Chondrocyte (in vitro differentiated cells): ENCODE measurements at places on chromosomes 6 and 20. TPM values are rescaled to one million over a fixed set of nuclear protein-coding genes. Genes with fewer than 3 reads are reported as not detected.

- no peak for DNase-seq
- peaks cover 2% of the 10 kb centered on the region for H3K36me3 ChIP-seq
- no peak overlapping the region for H3K27ac ChIP-seq
- H3K4me1 ChIP-seq = peaks cover 40% of the 10 kb centered on the region
- H3K27me3 ChIP-seq = no peaks in the 10 kb centered on the region
These were observed 56.5 kb downstream of the TRAF3IP2 start for GRCh38 chr6:111549168-111549567.

GRCh38 chr6:50543666-50544065 lies 169.7 kb upstream of the TFAP2D start:
- H3K27me3 ChIP-seq = peaks cover 3% of the 10 kb centered on the region
- H3K36me3 ChIP-seq = no peaks in the 10 kb centered on the region
- no peak overlapping the region for H3K4me3 ChIP-seq
- no peak for DNase-seq
- no peaks in the 10 kb centered on the region for H3K4me1 ChIP-seq

GRCh38 chr6:131024565-131024964 lies 38.5 kb downstream of the EPB41L2 start:
- no peaks in the 10 kb centered on the region for H3K27me3 ChIP-seq
- peaks cover 25% of the 10 kb centered on the region for H3K4me1 ChIP-seq
- H3K4me3 ChIP-seq = no peak overlapping the region
- no peak overlapping the region for H3K27ac ChIP-seq
- no peak for DNase-seq

DNA sequence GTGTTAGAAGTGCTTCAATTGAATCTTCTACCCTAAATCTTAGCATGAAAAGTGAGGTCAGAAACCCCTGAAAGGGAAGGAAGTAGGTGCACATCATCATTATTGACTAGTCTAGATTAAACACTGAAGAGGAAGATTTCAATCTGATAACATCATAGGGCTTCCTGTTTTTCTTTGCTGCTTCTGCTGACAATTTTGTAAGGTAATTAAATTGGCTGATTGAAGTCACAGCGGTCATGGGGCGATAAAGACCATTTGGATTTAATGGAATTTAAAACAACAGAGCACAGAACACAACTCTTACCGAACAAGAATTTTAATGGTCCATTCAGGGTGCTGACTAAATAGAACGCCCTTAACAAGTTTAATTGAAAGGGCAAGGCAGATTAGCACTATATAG lies 11.3 kb downstream of the GRIK2 start:
- H3K4me3 ChIP-seq = no peak overlapping the region
- peaks cover 17% of the 10 kb centered on the region for H3K4me1 ChIP-seq
- no peak for DNase-seq
- H3K27me3 ChIP-seq = peaks cover 26% of the 10 kb centered on the region
- H3K27ac ChIP-seq = no peak overlapping the region
- peaks cover 2% of the 10 kb centered on the region for H3K36me3 ChIP-seq

- peaks cover 16% of the 10 kb centered on the region for H3K27me3 ChIP-seq
- peaks cover 10% of the 10 kb centered on the region for H3K4me1 ChIP-seq
- H3K27ac ChIP-seq = no peak overlapping the region
These were observed 18.6 kb downstream of the ADGRB3 start for GRCh38 chr6:68653706-68654089.

DNA sequence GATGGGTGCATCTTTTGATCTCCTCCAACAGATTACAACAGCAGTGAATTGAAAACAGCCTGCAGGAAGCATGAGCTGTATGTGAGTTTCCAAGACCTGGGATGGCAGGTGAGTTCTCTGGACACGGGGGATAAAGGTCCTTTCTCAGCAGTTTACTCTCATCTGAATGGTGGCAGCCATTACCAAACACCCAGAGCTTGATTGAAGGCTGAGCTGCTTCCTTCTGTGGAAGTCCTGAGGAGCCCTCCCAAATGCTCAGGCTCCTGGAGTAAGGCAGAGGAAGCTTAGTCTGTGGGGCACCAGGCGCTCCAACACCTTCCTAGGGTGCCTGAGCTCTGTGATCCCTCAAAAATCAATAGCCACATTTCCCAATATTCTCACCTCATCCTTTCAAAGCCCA lies 31.5 kb downstream of the TXNDC5 start:
- H3K27ac ChIP-seq = no peak overlapping the region
- no peak overlapping the region for H3K4me3 ChIP-seq
- no peaks in the 10 kb centered on the region for H3K4me1 ChIP-seq
- H3K27me3 ChIP-seq = no peaks in the 10 kb centered on the region

GRCh38 chr6:51166914-51167313 lies 348.2 kb downstream of the TFAP2B start:
- peaks cover 7% of the 10 kb centered on the region for H3K36me3 ChIP-seq
- H3K4me3 ChIP-seq = no peak overlapping the region
- no peak overlapping the region for H3K27ac ChIP-seq
- DNase-seq = no peak

DNA sequence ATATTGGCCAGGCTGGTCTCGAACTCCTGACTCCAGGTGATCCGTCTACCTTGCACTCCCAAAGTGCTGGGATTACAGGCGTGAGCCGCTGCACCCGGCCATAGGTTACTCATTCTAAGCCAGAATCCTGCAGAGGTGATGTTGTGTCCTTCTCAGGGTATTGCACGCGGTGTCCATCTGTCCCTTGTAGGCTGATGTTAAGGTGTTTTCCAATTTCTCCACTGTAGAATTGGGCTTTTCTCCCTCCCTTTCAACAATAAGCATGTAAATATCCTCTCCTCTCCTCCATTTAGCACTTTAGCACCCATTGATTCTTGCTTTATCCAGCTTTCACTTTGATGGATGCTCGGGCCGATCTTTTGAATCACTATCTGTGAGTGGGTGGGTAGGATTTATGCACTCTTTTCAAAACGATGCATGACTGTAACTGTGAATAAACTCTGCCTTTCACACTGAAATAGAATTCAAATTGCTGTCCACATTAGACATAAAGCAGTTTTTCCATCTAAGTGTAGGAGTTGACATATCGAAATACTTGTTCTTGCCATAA lies 52.6 kb downstream of the ZBTB2 start:
- no peak overlapping the region for H3K27ac ChIP-seq
- H3K36me3 ChIP-seq = no peaks in the 10 kb centered on the region
- no peak for DNase-seq
- peaks cover 11% of the 10 kb centered on the region for H3K4me1 ChIP-seq
- no peak overlapping the region for H3K4me3 ChIP-seq
- H3K27me3 ChIP-seq = no peaks in the 10 kb centered on the region

DNA sequence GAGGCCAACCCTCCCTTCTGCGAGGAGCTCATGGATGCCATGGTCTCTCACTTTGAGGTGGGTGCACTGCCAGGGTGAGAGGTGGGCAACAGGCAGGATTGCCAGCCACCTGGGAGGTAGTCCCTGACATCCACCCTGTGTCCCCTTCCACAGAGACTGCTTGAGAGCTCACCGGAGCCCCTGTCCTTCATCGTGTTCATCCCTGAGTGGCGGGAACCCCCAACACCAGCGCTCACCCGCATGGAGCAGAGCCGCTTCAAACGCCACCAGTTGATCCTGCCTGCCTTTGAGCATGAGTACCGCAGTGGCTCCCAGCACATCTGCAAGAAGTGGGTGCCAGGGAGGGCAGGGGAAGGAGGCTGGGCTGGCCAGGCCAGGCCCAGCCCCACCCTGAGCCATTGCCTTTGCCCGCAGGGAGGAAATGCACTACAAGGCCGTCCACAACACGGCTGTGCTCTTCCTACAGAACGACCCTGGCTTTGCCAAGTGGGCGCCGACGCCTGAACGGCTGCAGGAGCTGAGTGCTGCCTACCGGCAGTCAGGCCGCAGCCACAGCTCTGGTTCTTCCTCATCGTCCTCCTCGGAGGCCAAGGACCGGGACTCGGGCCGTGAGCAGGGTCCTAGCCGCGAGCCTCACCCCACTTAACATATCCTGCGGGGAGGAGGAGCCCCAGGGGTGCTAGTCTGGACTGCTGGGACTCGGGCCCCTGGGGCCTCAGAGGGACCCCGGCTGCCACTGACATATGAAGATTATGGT lies 12.8 kb downstream of the PCIF1 start:
- no peak overlapping the region for H3K27ac ChIP-seq
- H3K4me3 ChIP-seq = no peak overlapping the region
- H3K4me1 ChIP-seq = peaks cover 5% of the 10 kb centered on the region
- DNase-seq = no peak
- peaks cover 24% of the 10 kb centered on the region for H3K36me3 ChIP-seq

DNA sequence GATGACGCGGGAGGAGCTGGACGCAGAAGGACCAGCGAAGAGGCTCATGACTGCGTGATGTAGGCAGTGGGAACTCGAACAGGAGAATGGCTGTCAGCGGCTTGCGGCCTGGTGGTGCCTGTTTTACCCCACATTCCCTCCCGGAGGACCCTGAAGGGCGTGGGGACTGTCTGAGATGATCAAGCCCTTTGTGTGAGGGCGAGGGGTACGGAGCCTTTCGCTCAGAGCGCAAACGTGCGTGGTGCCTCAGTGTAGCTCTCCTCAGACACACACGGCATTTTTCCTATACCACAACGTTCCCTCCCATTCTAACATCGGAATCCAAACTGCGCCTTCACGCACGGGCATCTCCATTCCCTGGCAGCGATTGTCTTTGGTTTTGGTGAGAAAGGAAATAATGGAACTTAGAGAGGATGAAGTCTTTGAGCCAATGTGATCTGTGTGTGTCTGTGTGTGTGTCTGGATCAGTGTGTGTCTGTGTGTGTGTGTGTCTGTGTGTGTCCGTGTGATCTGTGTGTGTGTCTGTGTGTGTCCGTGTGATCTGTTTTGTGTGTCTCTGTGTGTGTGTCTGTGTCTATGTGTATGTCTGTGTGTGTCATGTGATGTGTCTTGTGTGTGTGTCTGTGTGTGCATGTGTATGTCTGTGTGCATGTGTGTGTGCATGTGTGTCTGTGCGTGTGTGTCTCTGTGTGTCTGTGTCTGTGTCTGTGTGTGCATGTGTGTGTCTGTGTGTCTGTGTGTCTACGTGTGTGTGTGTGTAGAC lies 5.3 kb downstream of the PTK6 start:
- no peak for DNase-seq
- H3K27me3 ChIP-seq = no peaks in the 10 kb centered on the region
- H3K27ac ChIP-seq = no peak overlapping the region

DNA sequence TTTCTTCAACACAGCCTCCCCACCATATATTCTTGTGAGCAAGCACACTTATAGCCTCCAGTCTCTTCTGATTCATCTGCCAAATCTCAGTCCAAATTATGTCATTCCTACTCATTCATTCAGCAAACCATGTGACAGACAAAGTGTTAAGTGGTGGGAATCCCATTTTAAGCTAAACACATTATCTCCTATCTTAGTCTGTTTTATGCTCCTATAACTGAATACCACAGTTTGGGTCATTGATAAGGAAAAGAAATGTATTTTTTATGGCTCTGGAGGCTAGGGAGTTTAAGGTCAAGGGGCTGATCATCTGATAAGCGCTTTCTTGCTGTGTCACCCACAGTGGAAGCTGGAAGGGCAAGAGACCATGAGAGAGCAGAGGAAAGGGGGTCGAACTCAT lies 23.9 kb upstream of the SMIM13 start:
- H3K27me3 ChIP-seq = no peaks in the 10 kb centered on the region
- H3K27ac ChIP-seq = no peak overlapping the region
- peaks cover 3% of the 10 kb centered on the region for H3K4me1 ChIP-seq
- no peak for DNase-seq

DNA sequence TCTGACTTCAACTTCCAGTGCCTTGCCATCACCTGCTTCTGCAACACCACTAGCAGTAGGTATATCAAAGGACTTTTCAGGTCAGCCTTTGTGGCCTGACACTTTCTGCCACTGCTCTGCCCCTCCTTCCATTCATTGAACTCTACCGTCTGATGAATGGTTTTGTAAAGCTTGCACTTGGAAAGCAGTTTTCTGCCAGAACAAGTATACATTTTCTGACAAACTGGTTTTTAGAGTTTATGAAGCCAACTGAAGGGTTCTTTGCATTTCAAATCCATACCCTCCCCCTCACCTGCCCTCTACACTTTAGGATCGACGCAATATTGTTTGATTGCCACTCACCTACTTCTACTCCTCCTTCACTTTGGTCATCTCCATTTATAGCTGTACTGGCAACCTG lies 603.1 kb downstream of the HACE1 start:
- no peak for DNase-seq
- no peak overlapping the region for H3K27ac ChIP-seq
- H3K27me3 ChIP-seq = peaks cover 11% of the 10 kb centered on the region
- H3K4me3 ChIP-seq = no peak overlapping the region

- no peaks in the 10 kb centered on the region for H3K27me3 ChIP-seq
- no peaks in the 10 kb centered on the region for H3K4me1 ChIP-seq
- no peak overlapping the region for H3K4me3 ChIP-seq
- no peaks in the 10 kb centered on the region for H3K36me3 ChIP-seq
- DNase-seq = no peak
- no peak overlapping the region for H3K27ac ChIP-seq
These were observed 9.8 kb upstream of the AKAP7 start for GRCh38 chr6:131125431-131125830.

DNA sequence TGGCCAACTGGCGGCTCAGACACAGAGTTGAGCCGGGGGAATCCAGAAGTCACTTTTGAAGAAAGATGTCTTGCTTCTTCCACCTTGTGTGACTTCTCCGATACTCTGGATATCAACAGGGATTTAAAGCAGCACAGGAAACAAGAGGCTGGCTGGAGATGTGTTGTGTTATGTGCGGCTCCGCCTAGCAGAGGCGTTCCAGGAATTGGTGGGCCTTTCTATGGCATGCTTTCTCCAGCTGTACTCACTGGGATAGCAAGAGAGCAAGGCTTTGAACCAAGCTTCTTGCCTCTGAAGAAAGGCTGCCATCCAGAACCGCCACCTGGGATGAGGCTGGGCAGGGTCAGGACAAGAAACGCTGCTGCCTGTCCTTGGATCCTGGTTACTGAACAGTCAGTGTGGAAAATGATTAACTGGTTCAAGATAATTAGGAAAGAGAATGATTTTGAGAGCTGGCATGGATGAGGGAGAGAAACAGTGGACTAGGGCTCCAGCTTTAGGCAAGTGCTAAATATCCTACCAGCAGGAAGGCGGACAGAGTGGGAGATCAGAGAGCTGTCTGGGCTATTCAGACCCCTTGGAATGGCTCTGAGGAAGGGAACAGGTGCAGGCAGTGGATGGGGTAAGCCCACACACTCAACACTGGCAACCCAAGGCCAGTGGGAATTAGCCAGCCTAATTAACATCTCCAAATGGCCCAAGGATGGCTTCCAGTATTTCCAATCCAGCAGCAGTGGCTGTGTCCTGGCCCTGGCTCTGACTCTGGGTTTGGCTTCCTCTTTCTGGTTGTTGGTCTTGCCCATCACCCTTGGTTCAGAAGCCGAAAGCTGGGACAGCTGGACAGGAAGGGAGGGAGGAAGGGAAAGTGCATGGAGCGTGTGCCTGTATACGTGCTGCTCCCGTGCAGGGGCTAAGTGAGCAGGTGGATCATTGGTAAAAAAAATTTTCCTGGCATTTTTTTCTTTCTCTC lies 31.9 kb downstream of the INSM1 start:
- H3K4me1 ChIP-seq = no peaks in the 10 kb centered on the region
- H3K27me3 ChIP-seq = no peaks in the 10 kb centered on the region
- no peaks in the 10 kb centered on the region for H3K36me3 ChIP-seq
- H3K27ac ChIP-seq = no peak overlapping the region
- no peak overlapping the region for H3K4me3 ChIP-seq

The SLC26A8 gene
- 0.15 TPM in 1 of 3 replicates, not detected in the others for total RNA-seq

The LRRN4 gene
- not detected in 3 replicates for total RNA-seq

The UBE2V1 gene
- 79.8 to 100 TPM (median 82.0 TPM) in 3 replicates for total RNA-seq

The C4B gene
- total RNA-seq = 7.3 to 10.3 TPM (median 9.6 TPM) in 3 replicates

The SLC52A3 gene
- total RNA-seq = not detected in 3 replicates

The SLC25A27 gene
- total RNA-seq = 5.7 to 6.8 TPM (median 6.5 TPM) in 3 replicates
